Tibial artery (tissue), 4 donors: ENCODE measurements at places on chromosomes 16 and 17.
A peak's percentile ranks its signal among the peaks of the same experiment; 100 is the strongest.

- peak; percentile 89 for DNase-seq
Observed at GRCh38 chr17:50931144-50931908, 65.2 kb upstream of the TOB1 start.

GRCh38 chr17:28940675-28941074, 10.6 kb downstream of the PHF12 start:
- DNase-seq = no peak

GRCh38 chr17:956905-957304, 22.7 kb downstream of the NXN start:
- DNase-seq = no peak

- no peak for DNase-seq
Observed at GRCh38 chr17:12282056-12282455, 261.4 kb downstream of the MAP2K4 start.

DNA sequence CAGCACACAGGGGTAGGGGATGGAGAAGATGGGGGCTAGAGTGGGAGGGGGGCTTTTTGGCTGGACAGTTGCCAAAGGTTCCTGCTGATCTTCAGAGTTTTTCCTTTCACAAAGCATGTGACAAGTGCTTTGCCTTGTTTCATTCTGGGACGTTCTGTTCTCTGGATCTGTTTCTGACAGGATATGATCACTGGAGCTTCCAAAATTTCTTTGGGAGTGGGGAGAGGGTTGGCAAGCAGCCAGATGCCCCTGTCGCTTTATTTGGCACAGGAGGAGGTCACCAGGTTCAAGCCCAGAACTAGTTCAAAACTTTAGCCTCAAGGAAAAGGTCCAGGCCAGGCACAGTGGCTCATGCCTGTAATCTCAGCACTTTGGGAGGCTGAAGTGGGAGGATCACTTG, 68.5 kb upstream of the TBX2 start:
- peak; percentile 40 for DNase-seq

DNA sequence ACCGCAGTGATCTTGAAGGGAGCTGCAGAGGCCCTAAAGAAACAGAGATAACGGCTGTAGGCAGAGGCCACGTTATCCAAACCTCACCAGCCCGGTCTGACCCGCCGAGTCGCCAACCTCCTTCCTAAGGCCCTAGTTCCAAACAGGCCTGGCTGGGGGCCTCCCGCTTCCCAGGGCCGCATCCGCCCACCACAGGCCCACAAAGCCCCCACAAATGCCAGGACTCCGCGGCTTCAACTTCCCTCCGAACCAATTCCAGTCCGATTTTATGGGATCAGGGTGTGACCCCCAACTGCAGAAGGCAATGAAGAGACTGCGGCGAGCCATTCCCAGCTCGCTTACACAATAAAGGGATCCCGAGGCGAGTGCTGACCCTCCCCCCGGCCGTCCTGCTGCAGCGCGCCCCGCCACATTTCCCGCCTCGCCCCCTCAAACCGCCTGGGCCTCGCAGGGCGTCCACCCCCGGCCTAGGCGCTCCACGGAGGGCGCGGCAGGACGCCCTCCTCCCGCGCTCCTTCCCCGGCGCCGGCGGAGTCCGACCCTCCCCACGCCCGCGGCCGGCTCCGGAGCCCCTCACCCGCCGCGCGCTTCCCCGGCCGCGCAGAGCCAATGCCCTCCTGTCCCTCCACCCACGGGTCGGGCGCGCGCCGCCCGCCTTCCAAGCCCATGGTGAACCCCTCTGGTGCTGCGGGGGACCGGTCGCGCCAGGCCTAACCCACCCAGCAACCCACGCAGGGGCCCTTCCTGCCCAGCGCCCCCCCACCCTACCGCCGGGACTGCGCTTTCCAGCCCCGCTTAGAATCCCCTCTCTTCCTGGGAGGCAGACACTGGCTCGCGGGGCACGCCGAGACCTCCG, 926 bp downstream of the MYH10 start:
- DNase-seq = peak; percentile 74

GRCh38 chr16:56609463-56609921, 1.1 kb downstream of the MT2A start:
- DNase-seq = peak; percentile 82

GRCh38 chr17:51083981-51084380, 36.7 kb downstream of the SPAG9 start:
- no peak for DNase-seq

DNA sequence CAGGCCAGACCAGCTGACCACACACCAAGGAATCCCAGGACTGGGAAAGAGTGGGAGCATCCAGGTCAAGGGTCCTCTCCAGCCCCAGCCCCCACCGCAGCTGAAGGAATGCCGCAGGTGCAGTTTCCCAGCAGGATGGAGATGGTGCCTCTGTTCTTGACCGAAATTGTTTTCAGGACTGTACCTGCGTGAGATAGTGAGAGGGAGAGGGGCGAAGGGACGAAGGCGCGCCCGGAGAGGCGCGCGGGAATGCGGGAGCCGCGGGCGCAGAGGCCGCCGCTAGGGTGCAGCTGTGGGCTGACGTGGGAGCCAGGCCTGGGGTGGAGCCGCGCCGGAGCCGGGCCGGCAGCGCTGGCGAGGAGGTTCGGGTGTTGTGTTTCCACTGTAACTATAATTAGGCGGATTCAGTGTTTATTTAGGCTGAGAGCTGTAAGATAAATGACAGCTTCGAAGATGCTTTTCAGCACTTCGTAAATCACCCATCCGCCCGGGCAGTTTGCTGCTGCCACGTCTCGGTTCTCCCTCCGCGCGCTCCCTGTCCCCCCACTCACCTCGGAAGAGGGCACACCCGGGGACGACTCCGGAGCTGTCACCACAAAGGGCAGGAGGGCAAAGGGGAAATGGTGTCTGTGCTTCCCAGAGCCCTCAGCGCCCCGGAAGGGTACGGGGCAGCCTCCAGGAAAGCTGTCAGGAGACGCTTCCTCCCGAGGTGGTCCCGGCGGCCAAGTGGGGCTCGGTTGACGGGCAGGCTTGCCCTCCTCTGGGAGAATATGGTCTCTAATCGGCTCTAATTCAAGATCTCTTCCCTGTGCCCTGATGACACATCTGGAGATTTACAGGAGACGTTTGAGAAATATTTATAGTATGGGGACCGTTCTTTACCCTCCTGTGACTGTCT, 38.2 kb downstream of the HOXB1 start:
- DNase-seq = peak; percentile 43

GRCh38 chr16:24694931-24695330, 34.5 kb upstream of the TNRC6A start:
- no peak for DNase-seq

- no peak for DNase-seq
Observed at GRCh38 chr17:7769854-7770253, 52.3 kb downstream of the DNAH2 start.

DNA sequence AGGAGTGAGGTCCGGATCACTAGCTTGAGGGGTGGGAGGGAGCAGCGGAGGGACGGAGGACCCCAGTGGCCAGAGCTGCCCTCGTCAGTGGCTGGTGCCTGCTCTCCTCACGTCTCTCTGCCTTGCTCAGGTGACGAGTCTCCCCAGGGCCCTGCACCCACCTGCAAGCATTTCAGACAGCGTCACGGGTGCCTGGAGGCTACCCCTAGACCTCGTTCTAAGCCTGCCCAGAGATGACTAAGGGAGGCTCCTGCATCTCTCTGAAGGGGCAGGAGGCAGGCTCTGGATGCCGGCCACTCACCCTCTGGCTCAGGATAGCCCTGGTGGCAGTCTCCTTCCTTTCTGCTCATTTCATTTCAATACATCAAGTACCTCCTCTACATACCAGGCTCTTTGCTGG, 68.8 kb downstream of the MRC2 start:
- DNase-seq = no peak

DNA sequence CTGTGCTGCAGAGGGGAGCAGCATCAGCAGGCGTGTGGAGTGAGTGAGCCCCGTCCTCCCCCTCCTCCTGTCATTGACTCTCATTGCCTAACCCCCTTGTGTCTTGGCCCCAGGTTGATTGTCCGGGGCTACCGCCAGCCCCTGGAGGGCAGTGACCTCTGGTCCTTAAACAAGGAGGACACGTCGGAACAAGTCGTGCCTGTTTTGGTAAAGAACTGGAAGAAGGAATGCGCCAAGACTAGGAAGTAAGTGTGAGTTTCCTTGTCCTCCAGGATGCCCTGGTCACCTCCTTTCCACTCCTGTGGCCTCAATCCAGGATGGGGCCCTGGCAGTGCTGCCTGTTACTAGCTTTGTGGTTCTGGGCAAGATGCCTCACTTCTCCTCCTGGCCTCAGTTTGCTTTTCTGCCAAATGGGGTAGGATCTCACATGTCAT, 87.0 kb downstream of the ABCC1 start:
- no peak for DNase-seq

- peak; percentile 86 for DNase-seq
Observed at GRCh38 chr17:42773290-42774035, at the start of gene VPS25. Gene VPS25, plus strand, starts transcription at chr17:42773449. Its CDS starts 27 bp downstream, at chr17:42773476.

GRCh38 chr17:78884148-78884825, 18.7 kb downstream of the CEP295NL start:
- peak; percentile 58 for DNase-seq

GRCh38 chr17:20896153-20896649, 146.6 kb downstream of the USP22 start:
- no peak for DNase-seq

- DNase-seq = no peak
Observed at GRCh38 chr16:82653550-82654511, 27.1 kb downstream of the CDH13 start.

- no peak for DNase-seq
Observed at GRCh38 chr16:359067-359763, 6.7 kb upstream of the AXIN1 start.

DNA sequence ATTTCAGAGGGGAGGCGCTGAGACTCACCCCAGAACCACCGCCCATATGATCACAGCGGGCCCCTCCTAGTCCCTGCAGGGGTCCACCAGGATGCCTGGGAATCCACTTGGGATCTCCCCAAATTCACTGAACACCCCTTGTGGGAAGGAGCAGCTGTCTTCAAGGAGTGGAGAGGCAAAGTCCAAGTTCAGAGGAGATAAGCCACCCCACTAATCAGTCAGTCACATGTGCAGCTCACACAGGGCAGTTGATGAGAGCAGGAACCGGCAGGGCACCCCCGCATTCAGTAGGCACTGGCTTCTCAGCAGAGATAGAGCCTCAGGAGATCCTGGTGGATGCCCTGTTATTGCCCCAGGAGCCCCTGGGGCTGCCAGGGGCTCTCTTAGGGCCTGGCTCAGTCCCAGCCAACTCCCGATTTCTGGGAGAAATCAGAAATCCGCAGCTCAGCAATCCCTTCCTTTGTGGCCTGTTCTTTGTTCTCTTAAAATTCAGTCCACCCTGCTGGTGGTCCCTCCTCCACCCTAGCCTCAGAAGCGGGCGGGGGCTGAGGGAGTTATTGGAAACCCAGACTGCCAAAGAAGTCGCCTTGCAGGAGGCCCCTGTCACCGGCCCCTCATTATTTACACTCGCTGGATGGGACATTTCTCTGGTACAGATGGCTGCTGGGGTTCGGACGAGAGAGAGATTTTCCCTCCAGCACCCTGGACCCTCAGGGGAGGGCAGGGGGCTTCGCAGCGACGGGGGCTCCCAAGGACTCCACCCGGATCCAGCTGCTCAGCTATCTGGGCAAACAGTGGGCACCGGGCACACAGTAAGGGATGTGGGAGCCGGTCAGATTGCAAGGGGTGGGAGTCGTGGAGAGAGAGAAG, 1.8 kb downstream of the CDC42EP4 start:
- DNase-seq = no peak

GRCh38 chr17:62186841-62187240, 121.8 kb upstream of the MED13 start:
- DNase-seq = no peak

DNA sequence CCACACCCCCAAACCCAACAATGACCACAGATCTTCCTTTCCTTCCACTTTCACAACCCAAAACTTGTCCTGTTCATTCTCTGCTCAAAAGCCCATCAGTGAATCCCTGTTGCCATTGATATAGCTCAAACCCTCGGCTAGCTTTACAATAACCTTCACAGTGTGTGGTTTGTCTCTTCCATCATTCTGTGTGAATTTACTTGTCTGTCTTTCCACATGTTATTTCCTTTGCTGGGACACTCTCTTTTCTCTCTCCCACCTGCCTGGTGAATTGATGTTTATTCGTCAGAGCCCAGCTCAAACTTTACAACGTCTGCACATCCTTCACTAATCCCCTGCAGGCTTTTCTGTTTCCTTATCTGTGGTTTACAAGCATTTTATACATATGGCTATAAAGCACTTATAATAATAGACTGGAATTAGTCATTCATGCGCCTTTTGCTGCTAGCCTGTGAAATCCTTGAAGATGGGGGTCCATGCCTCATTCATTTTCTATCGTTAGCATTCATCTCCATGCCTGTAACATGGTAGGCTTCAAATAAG, 114.4 kb downstream of the CDH13 start:
- no peak for DNase-seq

GRCh38 chr17:19645734-19646201, 2.8 kb upstream of the ALDH3A2 start:
- DNase-seq = peak; percentile 29

DNA sequence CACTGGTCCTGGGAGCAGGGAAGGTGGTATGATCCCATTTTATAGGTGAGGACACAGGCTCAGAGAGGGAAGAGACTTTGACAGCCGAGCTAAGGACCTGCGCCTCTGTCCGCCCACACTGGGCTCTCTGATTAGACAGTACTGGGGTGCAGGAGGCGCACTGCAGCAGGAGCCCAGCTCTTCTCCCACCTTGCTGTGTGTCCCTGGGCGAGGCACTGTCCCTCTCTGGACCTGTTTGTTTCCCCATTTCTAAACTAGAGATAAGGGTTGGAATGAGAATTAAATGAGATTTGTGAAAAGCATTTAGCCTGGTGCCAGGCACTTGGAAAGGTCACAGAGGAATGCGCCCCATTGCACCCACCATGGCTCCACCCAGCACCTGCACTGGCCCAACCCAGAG, 19.6 kb upstream of the GINS2 start:
- no peak for DNase-seq

DNA sequence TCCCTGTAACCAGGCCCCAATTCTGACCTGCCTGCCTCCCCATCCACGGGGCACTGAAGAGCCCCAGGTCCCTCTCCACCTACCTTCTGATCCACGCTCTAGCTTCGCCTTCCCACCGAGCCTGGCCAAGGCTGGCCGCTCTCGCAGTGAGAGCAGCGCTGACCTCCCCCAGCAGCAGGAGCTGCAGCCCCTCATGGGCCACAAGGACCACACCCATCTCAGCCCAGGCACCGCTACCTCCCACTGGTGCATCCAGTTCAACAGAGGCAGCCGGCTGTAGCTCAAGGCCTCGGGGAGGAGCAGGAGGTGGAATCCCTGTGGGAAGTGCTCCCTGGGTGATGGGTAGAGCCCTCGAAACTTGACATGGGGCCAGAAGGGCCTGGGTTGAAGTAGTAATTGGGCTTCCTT, 8.4 kb upstream of the PLEKHG4 start:
- no peak for DNase-seq

- peak; percentile 58 for DNase-seq
Observed at GRCh38 chr17:62703776-62704380, 76.4 kb downstream of the MRC2 start.

- DNase-seq = no peak
Observed at GRCh38 chr16:48434653-48435317, 49.6 kb upstream of the SIAH1 start.
